ENCODE measurements at places on chromosomes 4 and X. TPM values are rescaled to one million over a fixed set of nuclear protein-coding genes. Genes with fewer than 3 reads are reported as not detected.

IQSEC2 gene
- 7.9 TPM for total RNA-seq

SMIM31 gene
- total RNA-seq, result not detected

USP17L5 gene
- total RNA-seq, result not detected

RAB9A gene
- 34.2 TPM for total RNA-seq

AWAT1 gene
- total RNA-seq, result not detected
